ENCODE measurements at places on chromosomes 7 and 10.

DNA sequence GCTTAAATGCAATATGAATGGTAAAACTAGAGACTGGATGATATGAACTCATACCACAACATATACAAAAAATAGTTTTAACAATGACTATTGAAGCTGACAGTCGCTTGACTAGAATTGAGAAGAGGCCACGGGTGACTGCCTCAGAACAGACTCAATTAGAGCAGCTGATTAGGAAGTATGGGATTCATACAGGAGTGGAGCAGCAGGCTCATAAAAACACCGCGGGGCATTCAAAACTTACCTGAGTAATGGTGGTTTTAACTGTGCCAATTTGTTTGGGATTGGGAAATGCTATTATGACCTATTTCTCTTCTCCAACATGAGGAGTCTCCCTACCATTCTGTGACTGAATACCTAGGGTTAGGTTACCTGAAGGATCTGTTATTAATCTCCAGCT lies 2.1 kb downstream of the CADPS2 start:
- no peak for DNase-seq

DNA sequence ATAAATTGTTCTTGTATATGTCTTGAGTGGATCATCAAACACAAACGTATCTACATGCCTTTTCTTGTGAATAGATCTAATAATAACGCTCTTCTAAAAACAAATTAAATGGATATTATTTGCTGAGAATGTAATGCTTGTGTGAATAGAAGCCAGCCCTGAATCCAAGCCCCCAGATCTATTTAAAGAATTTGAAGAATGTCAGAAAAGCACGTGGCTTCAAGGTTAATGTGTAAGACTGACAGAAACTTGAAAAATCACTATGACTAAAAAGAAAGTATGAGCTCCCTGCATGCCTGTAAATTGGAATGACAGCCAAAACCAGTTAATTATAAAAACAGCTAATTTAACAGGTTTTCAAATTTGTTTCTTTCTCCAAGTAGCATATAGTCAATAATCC lies 43.2 kb upstream of the ATRNL1 start:
- DNase-seq: no peak

DNA sequence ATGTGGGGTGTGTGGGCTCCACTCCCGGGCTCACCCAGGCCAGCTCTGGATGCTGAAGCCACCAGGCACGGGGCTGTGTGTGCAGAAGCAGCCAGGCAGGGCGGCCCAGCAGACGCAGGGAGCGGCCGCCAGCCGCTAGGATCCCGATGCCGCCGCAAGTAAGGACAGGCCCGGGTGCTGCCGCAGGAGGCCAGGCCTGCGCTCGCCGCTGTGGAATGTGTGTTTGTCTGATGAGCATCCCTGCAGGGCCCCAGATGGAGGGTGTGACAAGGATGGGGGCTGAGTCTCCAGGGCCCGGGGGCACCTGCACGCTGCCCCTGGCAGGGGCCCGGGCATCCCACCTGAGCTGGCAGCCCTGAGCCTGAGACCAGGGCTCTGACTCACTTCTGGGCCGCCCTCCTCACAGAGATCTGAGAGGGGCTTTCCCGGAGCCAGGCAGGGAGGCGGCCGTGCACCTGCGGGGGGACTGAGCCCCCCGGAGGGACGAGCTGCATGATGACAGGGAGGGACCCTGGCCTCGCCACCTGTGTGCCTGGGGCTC lies 101.5 kb downstream of the FOXL3 start:
- DNase-seq: no peak

- no peak for DNase-seq
Measured at GRCh38 chr10:113149626-113150025, 199.6 kb downstream of the TCF7L2 start.

- no peak for DNase-seq
Measured at GRCh38 chr10:33015761-33016547, 57.9 kb upstream of the ITGB1 start.

DNA sequence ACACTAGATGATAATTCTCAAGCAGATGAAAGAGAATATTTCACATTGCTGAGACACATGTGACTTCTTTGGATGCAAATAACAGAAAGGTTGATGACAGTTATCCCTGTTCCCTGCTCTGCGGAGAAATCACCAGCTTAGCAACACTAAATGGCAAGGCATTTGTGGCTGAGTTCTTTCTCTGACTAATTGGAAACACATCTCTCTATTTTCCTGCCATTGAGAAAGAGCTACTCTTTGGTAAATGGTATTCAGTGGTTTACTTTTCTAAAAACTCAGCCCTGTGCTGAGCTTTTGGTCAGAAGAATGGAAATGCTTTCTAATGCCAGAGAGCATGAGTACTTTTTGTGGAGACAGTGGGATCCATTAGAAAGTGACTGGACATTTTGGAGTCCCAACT lies 771.4 kb downstream of the LRMDA start:
- no peak for DNase-seq

- no peak for DNase-seq
Measured at GRCh38 chr10:133079836-133080682, 7.7 kb upstream of the ADGRA1 start.

DNA sequence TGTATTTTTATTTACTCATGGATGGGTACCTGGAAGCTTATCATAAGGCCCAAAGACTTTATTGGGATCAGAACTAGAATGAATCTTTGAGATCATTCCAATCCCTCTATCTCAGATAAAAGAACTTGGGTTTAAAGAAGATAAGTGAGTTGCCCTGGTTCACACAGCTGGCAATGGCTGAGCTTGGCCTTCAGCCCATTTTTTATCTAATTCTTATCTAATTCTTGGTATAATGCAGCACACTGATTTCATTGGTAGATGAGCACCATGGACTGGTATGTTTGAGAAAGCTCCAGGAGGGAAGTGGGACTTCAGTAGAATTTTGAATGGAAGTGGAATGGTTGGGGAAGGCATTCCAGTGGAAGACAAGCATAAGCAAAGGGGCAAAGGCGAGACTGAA lies 558.9 kb downstream of the REEP3 start:
- no peak for DNase-seq

- DNase-seq: no peak
Measured at GRCh38 chr10:58094985-58095718, 172.5 kb downstream of the IPMK start.

GRCh38 chr10:81036257-81036656 lies 498.6 kb downstream of the SH2D4B start:
- DNase-seq: no peak

GRCh38 chr7:155979566-155979965 lies 167.3 kb upstream of the SHH start:
- no peak for DNase-seq

DNA sequence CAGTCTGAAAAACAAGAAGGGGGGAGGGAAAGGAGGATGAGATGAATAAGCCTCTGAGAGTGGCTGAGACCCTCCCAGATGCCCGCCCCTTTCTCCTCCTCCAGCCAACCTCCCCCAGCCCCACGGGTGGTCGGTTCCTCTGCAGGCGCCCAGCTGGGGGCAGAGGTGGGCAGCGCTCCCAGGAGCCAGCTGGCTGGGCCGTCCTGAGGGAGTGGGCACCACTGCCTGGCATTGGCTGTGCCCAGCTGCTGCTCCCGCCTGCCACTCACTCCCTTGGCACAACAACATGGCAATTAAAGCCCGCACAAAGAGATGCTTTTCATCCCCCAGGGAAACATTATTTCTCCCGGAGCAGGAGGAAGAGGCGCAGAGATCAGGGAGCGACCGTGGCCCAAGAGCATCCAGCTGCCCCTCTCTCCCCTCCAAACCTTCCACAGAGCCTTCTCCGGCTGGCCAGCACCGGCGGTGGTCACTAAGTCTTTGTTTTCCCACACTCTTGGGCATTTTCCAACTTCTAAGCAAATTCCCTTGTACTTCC lies 107.2 kb downstream of the SPDYE5 start:
- no peak for DNase-seq

- DNase-seq: no peak
Measured at GRCh38 chr10:74882831-74883230, 56.4 kb downstream of the KAT6B start.

- DNase-seq: no peak
Measured at GRCh38 chr10:19987931-19988330, 171.7 kb downstream of the PLXDC2 start.

DNA sequence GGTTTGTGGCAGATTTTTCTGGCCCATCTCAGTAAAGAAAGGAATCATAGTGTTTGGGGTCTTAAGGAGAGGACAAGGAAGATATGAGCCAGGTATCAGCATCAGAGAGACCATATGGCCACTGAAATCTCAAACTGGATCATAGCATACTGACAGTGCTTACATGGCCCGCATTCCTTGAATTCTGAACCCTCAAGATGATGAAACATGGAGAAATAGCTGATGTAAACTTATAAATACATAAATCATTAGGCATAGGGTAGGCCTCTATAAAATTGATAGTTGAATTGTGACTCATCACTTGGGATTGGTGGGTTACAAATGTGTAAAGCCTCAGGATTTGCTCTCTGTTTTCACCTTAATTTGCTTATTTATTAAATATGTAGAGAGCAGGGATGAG lies 688.5 kb downstream of the CNTNAP2 start:
- DNase-seq: no peak

DNA sequence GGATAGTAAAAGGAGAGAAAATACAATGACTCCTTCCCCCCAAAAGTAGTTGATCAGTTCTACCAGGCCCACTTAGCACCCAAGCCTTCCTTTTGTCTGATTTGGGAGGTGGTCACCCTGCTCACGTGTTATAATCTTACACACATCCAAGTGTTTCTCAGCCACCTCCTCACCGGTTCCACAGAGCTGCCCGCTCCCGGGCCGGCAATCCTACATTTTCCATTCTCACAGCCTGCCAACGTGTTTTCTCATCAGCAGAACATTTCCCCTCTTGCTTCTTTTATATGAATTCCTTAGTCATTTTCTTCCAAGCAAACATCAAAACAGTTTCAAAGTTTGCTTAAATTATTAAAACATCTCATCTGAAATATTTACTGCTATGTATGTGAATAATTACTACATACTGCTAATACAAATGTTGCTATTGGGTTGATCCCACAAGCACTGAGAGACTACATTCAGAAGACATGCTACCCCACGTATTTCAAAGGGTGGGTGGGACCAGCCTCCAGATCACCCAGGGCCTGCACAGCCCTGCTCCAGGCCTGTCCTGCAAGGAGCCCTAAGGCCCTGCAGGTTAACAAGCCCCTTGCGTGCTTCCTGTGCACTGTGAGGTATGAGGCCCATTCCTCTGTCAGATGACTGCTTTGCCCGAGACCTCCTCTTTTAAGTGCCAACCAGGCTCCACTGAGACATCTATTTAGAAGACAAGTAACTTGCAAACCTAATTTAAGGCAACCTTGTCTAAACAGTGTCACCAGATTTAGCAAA lies 75.3 kb downstream of the GRB10 start:
- no peak for DNase-seq

GRCh38 chr10:93445097-93445960 lies 36.8 kb downstream of the MYOF start:
- DNase-seq: no peak

DNA sequence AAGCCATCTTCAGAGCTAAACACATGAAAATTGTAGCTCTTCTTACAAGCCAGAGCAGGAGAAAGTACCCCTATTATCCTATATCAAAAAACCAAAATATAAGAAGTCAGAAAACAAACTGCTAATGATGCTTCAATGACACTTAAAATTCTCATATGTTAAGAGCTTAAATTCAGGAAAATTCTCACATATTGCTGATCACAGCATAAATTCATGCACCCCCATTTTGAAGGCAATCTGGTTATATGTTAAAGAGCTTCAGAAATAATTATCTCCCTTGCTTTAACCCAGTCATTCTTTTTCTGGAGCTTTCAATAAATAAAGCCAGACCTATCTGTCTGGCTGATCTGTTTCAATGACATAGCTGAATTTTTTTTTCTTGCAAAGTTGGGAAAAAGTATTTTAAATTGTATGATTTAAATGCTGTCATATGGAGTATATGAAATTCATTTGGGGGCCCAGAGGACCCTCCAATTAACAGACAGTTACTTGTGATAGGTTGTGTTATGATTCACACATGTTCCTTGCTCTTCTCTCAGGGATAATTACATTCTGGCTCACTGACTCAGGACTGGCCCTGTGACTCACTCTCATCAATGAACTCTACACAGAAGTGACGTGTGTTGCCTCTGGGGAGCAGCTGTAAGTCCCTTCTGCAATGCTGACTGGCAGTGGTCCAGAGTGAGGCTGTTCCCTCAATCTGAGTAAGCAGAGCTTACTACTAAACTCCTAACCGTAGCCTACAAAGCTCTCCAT lies 85.2 kb downstream of the HGF start:
- no peak for DNase-seq

DNA sequence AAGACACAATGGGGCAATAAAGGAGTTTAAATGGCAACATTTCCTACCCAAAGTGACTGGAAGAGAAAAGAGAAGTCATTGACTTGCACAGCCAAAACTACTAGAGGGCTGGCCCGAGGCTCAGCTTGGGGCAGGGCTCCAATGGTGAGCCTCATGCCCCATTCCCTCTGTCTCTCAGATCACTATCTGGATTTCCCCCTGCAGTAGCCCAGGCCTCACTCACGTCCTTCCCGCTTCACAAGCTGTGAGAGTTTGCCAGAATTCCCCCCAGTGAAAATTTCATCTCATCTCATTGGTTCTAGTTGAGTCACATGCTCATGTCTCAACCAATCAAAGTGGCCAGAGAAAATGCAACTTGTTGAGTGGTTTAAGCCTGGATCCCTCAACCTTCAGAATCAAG lies 181.3 kb downstream of the WDR11 start:
- no peak for DNase-seq
